GM23248 (cell line): ENCODE measurements at places on chromosomes 13 and 19. TPM values are rescaled to one million over a fixed set of nuclear protein-coding genes. Genes with fewer than 3 reads are reported as not detected.

DNA sequence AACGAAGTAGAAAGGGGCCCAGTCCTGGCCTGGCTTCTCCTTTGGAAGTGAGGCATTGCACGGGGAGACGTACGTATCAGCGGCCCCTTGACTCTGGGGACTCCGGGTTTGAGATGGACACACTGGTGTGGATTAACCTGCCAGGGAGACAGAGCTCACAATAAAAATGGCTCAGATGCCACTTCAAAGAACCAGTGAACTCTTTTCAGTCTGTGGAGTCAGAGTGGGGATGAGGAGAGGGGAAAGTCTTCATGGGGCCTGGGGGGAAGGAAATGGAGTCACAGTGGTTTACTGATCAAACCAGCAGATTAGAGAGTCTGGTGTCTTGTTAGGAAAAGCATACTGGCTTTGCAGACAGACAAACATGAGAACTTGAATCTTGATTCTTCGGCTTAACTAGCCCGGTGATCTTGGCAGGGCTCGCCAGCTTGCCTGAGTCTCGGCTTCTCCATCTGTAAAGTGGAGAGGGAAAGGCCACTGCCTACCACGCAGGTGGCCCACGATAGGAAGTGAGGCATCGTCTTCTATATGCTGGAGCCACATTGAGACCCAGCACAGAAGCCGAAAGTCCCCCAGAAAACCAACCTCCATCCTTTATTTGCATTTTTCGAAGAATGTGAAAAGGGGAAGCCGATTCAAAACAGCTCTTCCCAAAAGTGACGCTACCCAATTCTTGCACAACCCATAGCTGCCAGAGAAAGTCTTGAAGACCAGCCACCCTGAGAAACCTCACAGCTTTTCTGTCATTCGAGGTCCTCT, at the start of gene FFAR1:
Gene FFAR1, plus strand, starts transcription at position 732 of the 759 bp plus-strand sequence. CDS start 3,650 bp downstream, outside the sequence.
- no peak for DNase-seq

DNA sequence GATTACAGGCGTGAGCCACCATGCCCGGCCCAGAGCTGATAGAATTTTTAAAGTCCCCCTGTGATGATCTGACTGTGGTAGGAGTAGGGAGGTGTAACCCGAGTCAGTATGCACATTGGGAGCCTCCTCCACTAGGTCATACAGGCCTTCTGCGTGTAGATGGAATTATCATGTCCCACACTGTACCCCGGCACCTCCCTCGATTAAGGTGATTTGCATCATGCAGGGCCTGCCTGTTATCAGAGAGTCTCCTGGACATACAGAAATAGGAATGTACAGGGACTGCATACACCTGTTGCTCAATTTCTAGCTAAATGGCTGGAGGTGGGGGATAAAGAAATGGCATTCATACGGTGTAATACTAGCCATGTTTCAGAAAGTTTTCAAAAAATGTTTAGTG, 922 bp upstream of the ERVK3-1 start:
- no peak for DNase-seq

DNA sequence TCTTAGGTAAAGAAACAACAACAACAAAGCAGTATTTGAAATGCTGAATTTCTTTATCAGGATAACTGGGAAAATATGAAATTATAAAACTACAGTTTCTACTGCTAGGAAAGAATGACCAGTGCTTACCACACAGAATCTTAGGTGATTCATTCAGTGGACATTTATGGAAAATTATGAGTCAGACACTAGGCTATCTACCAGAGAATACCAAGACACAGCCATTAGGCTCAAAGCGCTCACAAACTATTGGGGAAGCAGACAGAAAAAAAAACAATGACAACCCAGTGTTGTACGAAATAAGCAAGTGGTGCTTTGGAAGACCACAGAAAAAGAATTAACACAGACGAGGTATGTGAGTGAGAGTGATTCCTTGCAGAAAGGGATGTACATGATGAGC, 1019.5 kb downstream of the PCDH9 start:
- DNase-seq: peak; percentile 5

- DNase-seq: no peak
These were observed 19.5 kb downstream of the NOVA2 start for GRCh38 chr19:45954156-45954555.

DNA sequence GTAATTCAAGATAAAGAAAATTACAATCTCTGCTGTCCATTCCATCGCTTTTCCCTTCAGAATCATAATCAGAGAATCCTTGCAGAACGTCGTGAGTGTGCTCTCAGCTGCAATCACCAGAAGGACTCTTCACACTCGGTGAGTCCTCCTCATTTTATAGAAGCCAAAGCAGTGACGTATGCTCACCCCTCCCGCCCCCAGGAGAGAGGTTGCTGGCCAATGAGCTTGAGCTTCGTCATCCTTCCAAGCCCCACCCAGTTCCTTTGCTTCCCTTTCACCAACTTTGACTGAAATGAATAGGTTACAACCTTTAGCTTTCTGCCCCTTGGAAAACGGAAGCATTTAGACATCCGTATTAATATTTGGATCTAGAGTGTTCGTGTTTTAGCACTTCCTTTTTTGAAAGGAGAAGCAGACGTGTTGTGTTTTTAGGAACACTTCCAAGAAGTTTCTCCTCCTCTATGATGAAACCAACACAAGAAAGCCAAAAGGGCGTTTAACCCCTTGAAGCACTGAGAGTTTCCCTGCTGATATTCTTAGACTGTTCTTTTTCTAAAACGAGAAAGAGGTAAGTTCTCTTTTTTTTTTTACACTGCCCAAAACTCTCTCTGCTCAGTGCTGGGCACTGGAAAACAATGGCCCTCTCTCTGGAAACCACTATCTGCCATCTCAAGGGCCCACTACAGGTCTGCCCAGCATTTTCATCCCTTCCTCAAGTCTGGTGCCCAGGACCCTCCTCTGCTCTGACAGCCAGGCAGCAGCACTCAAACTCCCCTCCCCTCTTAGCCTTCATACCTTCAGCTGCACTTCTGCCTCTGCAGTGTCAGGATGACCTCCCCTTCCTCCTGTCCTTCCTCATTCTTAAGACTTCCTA, 44.3 kb upstream of the CEACAM21 start:
- peak; percentile 95 for DNase-seq

Gene EDNRB
- 0.11 and 0.42 TPM in 2 replicates for polyA plus RNA-seq

Gene ICAM5
- polyA plus RNA-seq: 8.8 and 9.8 TPM in 2 replicates

- DNase-seq: peak; percentile 34
These were observed 35.0 kb upstream of the PNMA8B start for GRCh38 chr19:46530636-46531035.
